Activated T-helper 2 cell treated with anti-CD3 and anti-CD28 coated beads, Interferon-gamma antibody, Interleukin-2, Interleukin-4, amounts not matched to agents 10 μg/mL and 5 μg/mL and 100 μg/mL, durations not matched to agents 14 hours and 24 hours and 36 hours (primary cell): ENCODE measurements at places on chromosomes 6 and 20. TPM values are rescaled to one million over a fixed set of nuclear protein-coding genes. Genes with fewer than 3 reads are reported as not detected.

GRCh38 chr6:110037726-110038295 is 59.7 kb downstream of the GPR6 start:
- no peak overlapping the region for H3K4me3 ChIP-seq
- no peak overlapping the region for H3K27ac ChIP-seq
- H3K36me3 ChIP-seq: no peaks in the 10 kb centered on the region
- H3K4me1 ChIP-seq: peaks cover 17% of the 10 kb centered on the region
- peaks cover 2% of the 10 kb centered on the region for H3K27me3 ChIP-seq

- peak overlapping the region; percentile 95 for H3K4me3 ChIP-seq
- peaks cover 56% of the 10 kb centered on the region for H3K36me3 ChIP-seq
Observed at GRCh38 chr20:62387933-62388635, 1.2 kb downstream of the RPS21 start.

DNA sequence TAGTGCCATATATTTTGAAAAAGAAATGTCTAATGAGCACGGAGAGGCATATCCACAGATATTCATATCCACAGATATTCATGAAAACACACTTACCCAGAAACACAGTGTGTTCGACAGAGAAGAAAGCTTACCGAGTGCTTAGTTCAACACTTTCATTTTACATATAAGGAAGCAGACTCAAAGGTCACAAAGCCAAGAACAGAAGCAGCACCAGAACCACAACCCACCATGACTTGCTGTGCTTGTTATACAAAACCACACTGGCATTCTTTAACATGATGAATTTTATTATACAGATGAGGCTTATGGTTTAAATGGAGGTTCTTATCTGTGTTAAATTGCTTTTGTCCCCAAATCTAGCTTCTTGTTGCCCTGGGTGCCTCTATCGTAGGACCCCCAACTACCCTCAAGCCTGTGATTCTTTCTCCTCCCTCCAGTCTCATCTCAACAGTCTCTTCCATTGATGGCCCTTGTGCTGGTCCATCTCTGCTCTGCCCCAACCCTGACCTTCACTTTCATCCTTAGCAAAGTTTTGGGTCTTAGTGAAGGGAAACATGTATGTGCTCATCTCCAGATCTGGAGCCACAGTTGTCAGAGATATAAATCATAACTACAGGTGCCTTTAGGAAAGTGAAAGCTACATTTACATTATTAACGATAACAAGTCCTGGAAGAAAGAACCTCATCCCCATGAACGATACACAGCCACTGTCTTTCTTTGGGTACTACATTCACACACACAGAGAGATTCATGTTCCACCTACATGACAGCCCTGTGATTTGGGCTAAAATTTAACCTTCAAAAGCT is 40.0 kb downstream of the SF3B5 start:
- H3K4me3 ChIP-seq: peak overlapping the region; percentile 75
- H3K4me1 ChIP-seq: peaks cover 40% of the 10 kb centered on the region
- peaks cover 6% of the 10 kb centered on the region for H3K36me3 ChIP-seq
- H3K27me3 ChIP-seq: no peaks in the 10 kb centered on the region
- peak overlapping the region; percentile 94 for H3K27ac ChIP-seq

DNA sequence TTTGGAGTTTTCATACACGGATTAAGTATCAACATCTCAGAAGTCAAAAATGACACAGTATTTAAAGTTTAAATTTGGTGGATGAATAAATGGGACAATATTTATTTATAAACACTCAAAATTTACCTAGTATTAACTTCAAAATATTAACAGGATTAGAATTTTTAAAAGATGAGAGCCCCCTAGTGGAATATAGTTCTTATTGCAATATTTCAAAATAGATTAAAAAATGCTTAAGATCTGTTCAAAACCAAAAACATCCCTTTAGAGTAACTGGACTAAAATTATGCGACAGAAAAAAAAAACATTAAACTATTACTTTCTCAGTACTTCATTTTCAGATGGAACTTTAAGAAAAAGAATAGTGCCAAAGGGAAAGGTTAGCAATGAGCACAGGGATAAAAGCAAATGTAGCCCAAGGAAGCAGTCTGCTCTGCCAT is 56.6 kb downstream of the SNX14 start:
- no peak overlapping the region for H3K4me3 ChIP-seq
- no peak overlapping the region for H3K27ac ChIP-seq
- no peak for DNase-seq
- peaks cover 27% of the 10 kb centered on the region for H3K36me3 ChIP-seq
- H3K4me1 ChIP-seq: no peaks in the 10 kb centered on the region

- no peaks in the 10 kb centered on the region for H3K4me1 ChIP-seq
- DNase-seq: no peak
Observed at GRCh38 chr20:54846948-54847347, 371.6 kb downstream of the DOK5 start.

DNA sequence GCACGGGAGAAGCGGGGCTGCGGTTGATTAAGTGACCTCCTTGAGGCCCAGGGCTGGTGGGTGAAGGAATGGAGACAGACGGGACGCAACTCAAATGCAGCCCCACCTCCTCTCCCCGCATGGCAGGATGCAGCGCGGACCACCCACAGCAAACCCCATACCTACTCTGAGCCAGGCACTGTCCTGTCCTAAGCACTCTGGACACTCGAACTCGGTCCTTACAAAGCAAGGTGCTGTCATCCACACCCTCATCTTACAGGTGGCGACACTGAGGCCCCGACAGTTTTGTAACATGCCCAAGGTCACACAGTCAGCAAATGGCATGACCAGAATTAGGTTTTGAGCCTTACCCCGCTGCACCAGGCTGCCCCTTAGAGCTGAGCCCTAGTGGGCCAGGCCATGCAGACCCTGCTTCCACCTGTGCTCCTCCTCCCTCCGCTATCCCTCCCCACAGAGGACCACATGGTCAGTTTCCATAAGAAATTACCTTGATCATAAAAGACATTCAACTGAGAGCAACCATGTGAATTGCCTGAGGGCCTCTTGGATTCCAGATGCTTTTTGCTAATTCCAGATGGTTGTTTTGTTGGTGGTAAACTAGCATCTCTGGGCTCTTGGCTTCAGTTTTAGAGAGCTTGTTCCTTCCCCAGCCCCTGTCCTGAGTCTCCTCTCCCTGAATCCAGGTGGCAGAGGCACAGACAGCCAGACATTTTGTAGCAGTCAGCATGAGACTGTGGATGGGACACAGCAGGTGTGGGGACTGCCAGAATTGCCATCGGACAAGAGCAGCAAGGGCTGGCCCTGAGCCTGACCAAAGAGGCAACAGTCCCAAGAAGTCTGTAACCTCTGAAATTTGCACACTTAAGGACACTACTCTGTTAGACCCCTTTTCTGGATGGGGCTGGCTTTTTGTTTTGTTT is 171.9 kb upstream of the PMEPA1 start:
- DNase-seq: no peak
- H3K27me3 ChIP-seq: no peaks in the 10 kb centered on the region

DNA sequence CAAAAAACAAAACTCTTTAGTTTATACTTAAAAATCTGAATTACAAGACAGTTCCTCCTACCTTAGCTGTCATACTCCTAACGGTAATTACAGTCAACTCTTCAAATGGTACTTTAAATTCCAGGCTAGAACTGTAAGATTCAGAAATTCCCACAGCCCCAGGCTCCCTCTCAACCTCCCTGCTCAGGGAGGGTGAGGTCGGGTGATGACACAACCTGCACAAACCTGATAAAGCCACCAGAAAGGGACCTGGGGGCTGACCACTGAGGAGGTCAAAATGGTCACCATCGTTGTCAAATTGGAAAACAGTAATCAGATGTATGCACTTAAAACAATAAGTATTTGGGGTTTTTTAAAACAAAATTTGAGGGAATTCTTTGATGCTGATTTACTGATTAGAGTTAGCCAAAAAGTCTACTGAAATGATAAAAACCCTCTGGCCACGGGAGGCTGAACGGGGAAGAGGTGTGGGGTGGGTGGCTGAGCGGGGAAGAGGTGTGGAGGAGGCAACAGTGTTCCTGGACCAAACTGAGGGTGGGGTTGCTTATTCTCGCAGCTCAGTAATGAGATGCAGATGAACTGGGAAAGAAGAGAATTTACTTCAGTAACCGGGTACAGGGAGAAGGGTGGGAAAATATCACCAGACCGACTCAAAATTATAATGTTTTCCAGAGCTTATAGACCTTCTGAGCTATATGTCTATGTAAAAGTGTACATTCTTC is 52.4 kb downstream of the SLC22A1 start:
- H3K4me1 ChIP-seq: no peaks in the 10 kb centered on the region
- no peaks in the 10 kb centered on the region for H3K36me3 ChIP-seq
- H3K27me3 ChIP-seq: peaks cover 9% of the 10 kb centered on the region
- H3K27ac ChIP-seq: no peak overlapping the region

- no peak overlapping the region for H3K4me3 ChIP-seq
- peak; percentile 22 for DNase-seq
- peaks cover 53% of the 10 kb centered on the region for H3K36me3 ChIP-seq
- no peaks in the 10 kb centered on the region for H3K27me3 ChIP-seq
- no peak overlapping the region for H3K27ac ChIP-seq
Observed at GRCh38 chr6:133983099-133983939, 30.3 kb downstream of the TBPL1 start.

DNA sequence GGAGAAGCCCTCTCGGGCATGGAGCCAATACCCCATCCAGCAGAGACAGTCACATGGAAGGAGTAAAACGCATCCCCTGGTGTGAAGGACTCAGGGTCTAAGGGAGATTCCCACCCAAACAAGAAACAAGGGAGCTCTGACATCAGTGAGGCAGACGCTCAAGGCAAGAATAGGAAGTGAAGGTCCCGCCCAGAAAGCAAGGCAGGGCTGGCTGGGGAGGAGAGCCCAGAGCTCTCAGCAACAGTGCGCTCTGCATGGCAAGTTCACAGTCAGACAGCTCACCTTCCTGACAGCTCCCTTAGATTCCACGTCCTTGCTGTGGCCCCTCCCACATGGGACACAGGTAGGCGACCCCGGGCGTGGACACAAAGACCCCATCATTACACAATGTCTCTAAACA is 85.6 kb downstream of the TTLL2 start:
- H3K4me1 ChIP-seq: no peaks in the 10 kb centered on the region
- DNase-seq: no peak
- H3K27me3 ChIP-seq: no peaks in the 10 kb centered on the region

GRCh38 chr6:44049163-44049988 is 77.9 kb downstream of the MRPL14 start:
- H3K36me3 ChIP-seq: no peaks in the 10 kb centered on the region
- H3K27me3 ChIP-seq: no peaks in the 10 kb centered on the region
- peak overlapping the region; percentile 38 for H3K4me3 ChIP-seq
- peaks cover 25% of the 10 kb centered on the region for H3K4me1 ChIP-seq

GRCh38 chr6:149060300-149060984 is 257.1 kb upstream of the TAB2 start:
- DNase-seq: peak; percentile 63
- peak overlapping the region; percentile 69 for H3K4me3 ChIP-seq
- H3K4me1 ChIP-seq: peaks cover 64% of the 10 kb centered on the region

GRCh38 chr6:7425808-7426190 is 36.2 kb downstream of the RIOK1 start:
- H3K27ac ChIP-seq: no peak overlapping the region
- no peak for DNase-seq
- no peaks in the 10 kb centered on the region for H3K4me1 ChIP-seq
- no peaks in the 10 kb centered on the region for H3K36me3 ChIP-seq
- H3K27me3 ChIP-seq: no peaks in the 10 kb centered on the region

- no peak overlapping the region for H3K4me3 ChIP-seq
- DNase-seq: no peak
- peaks cover 1% of the 10 kb centered on the region for H3K4me1 ChIP-seq
- no peak overlapping the region for H3K27ac ChIP-seq
Observed at GRCh38 chr6:7899101-7899888, 11.3 kb downstream of the TXNDC5 start.

GRCh38 chr20:37579106-37579505 is 51.4 kb upstream of the BLCAP start:
- H3K27ac ChIP-seq: no peak overlapping the region
- H3K4me3 ChIP-seq: no peak overlapping the region
- H3K27me3 ChIP-seq: peaks cover 2% of the 10 kb centered on the region
- no peak for DNase-seq
- no peaks in the 10 kb centered on the region for H3K4me1 ChIP-seq

DNA sequence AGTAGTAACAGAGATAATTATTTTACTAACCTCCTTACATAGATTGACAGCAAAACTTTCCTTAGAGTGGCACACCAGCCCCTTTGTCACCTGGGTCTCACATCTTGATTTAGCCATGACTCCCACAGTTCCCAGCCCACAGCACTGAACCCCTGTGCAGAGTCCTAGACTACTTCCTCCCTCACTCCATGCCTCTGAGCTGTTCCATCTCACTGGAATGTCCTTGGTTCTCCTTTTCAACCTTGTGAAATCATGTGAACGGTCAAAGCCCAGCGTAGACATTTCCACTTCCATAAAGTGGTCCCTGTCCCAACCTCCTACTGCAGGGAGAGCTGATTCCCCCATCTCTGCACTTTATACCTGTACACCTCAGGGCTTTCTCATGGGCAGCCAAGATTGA is 19.7 kb downstream of the CGA start:
- no peaks in the 10 kb centered on the region for H3K36me3 ChIP-seq
- DNase-seq: no peak
- H3K27me3 ChIP-seq: peaks cover 11% of the 10 kb centered on the region
- H3K4me1 ChIP-seq: no peaks in the 10 kb centered on the region

DNA sequence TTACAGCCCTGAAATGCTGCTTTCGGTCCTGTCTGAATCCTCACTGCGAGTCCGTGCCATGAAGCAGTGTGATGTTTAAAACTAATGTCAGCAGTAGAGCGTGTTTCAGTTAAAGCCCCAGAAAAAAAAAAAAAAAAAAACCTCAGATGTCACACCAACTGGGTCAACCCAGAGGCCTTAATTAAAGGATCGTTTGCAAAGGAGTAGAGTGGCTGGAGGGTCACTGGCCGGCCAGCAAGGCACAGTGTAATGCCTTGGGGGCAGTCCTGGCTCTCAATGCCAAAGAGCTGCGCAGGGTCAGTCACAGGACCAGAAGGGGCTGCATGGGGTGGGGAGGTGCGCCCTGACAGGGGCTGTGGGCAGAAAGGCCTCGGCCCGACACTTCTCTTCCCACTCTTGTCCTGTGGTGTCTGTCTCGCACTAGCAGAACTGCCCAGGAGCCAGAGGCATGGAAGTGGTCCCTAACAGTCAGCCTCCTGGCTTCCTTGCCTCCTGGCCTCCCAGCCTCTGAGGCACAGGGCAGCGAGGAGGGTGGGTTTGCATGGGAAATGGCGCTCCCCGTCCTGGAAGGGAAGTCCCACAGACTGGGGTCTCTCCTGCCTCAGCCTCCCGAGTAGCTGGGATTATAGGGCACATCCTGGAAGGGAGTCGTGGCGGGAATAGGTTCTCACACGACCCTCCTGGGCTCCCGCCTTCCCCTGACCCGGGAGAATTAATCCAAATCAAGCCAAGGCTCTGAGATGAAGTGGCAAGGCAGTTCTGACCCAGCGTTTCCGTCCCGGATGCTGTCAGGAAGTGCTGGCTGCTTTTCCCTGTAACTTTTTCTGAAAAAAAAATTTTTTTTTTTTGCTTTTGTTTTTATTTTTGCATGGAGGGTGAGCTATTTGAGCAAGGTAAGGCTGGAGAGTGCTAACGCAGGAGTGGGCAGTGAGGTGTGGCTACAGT is 53.7 kb upstream of the MPC1 start:
- H3K36me3 ChIP-seq: no peaks in the 10 kb centered on the region
- no peak overlapping the region for H3K4me3 ChIP-seq
- H3K27me3 ChIP-seq: peaks cover 12% of the 10 kb centered on the region
- no peak overlapping the region for H3K27ac ChIP-seq
- DNase-seq: no peak
- H3K4me1 ChIP-seq: peaks cover 15% of the 10 kb centered on the region

Gene TRAPPC3L
- total RNA-seq: not detected in 2 replicates

Gene UBD
- 0.34 TPM in 2 replicates for total RNA-seq

Gene MUCL3
- not detected in 2 replicates for total RNA-seq

Gene CLPSL2
- not detected in 2 replicates for total RNA-seq
